Left renal cortex interstitium (tissue), 4 donors: ENCODE measurements at places on chromosomes 3 and 15. TPM values are rescaled to one million over a fixed set of nuclear protein-coding genes. Genes with fewer than 3 reads are reported as not detected.

- no peak for DNase-seq
These were observed 115.6 kb downstream of the ADAMTSL3 start for GRCh38 chr15:83769411-83769999.

DNA sequence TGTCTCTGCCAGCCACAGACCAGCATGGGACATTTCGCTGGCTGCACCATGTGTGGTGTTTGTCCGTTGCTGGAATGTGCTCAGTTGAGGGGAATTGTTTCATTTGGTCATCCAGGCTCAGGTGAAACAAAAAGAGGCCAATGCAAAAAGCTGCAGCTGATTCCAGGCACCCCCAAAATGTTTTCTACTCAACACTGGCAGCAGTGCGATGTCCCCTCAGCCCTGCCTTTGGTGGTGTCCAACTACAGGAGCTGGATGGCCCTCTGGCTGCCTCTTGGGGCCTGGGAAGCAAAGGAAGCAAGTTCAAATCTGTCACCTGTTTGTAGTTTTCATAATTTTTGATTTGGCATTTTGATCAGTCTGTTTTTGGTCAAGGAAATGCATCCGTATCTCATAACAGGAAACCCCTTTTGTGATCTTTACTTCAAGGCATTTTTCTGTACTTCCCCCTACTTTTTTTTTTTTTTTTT, 141.8 kb downstream of the EEFSEC start:
- DNase-seq = no peak

- DNase-seq = no peak
These were observed 10.0 kb downstream of the DUOX1 start for GRCh38 chr15:45139770-45140169.

GRCh38 chr3:149291178-149291577, 42.3 kb downstream of the TM4SF18 start:
- DNase-seq = no peak

GRCh38 chr3:119245778-119246177, 5.1 kb upstream of the B4GALT4 start:
- DNase-seq = no peak

DNA sequence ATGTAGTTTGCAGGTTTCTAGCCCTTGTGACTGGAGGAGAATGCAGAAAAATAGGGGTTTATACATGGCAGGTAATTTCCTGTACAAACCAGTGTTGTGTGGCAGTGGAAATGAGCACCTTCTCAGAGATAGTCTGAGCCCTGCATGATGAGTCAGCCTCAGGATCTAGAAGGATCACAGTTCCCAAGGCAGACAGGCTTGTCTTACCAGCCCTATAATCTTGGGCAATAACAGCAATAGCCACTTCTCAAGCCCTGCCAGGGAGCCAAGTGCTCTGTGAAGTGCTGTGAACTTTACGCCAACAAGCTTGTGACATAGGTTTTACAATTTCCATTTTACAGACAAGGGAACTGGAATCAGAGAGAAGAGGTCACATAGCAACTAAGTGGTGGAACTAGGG, 89.4 kb downstream of the CD47 start:
- no peak for DNase-seq

DNA sequence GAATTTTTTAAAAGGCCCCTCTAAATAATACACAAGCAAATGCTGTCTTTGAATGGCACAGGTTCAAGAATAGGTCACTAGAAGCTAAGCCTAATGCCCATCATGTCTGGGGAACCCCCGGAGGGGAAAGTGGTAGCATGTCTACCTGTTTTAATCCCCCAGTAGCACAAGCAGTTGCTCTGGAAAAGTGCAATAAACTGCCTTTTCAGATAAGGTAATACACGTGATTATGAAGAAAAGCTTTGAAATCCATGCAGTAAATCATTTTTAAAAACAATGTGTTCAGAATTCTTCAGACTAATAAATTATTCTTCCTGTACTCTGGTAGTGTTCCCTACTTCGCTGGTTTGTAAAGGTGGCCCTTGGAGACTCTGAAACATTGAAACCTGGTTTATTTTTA, 922.2 kb downstream of the ROBO1 start:
- no peak for DNase-seq

The LRRC57 gene
- 17.5 TPM for polyA plus RNA-seq

The ROPN1 gene
- 0.18 TPM for polyA plus RNA-seq

GRCh38 chr3:195188426-195188927, 82.5 kb downstream of the XXYLT1 start:
- no peak for DNase-seq

GRCh38 chr3:114213292-114213626, 24.1 kb downstream of the ZNF80 start:
- no peak for DNase-seq

DNA sequence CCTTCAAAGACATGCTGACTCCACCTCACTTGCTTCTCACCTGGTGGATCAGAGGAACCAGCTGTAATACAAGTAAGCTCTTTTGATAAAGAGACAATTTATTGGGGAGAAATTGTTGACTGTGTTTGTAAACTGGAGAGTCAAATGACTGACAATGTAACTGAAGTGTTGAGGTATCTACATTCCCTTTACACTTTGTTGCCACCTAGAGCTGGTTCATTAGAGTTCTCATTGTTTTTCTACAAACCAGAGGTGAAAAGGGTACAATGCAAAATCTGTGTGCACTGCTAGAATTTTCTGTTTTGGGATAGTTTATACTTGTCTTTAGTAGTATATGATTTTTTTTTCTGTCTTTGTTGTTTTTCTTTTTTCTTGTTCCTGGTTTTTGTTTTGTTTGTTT, 8.7 kb upstream of the LRRC58 start:
- DNase-seq = no peak

The RBPMS2 gene
- polyA plus RNA-seq = 13.1 TPM

- no peak for DNase-seq
These were observed 91.3 kb downstream of the PCSK6 start for GRCh38 chr15:101398247-101398646.
